ENCODE measurements at places on chromosomes 4 and X.

DNA sequence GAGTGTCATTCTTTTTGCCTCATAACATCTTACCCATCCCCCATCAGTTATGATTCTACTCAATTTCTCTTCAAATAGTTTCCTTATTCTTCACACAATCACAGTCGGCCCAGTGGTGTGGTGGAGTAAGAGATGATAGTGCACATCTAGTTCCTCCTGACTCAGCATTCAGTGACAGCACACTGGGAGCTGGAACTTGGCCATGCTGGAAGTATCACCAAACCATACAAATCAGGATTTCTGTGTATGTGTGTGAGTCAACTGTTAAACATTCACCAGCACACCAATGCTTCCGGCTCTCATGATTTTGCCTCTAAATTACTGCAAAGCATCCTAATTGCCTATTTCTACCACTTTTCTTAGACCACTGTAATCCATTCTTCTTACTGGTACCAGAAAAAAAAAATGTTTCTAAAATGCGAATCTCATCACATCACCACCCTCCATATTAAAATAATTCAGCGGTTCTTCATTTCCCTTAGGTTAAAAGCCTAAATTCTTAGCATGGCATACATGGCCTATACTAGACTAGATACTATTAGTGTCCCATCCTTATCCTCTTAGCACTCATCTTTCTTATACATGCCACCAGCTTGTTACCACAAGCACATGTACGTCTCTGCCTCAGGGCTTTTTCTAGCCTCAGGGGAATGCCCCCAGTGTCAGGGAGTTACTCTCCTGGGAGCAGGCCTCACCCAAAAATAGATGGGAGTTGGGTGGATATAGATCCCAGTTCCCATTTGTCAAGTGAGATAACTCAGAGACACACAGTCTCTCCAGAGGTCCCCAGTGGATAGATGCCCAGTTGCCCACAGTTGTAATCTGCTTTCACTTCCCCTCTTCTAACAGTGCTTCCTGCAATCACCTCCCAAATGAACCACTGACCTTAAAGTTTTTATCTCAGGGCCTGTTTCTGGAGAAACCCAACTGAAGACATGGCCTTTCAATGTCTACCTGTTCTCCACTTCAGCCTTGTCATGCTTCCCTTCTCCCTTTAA lies 49.2 kb upstream of the DDX53 start:
- no peak for DNase-seq

- no peak for DNase-seq
Measured at GRCh38 chr4:87559090-87559837, 30.1 kb upstream of the SPARCL1 start.

DNA sequence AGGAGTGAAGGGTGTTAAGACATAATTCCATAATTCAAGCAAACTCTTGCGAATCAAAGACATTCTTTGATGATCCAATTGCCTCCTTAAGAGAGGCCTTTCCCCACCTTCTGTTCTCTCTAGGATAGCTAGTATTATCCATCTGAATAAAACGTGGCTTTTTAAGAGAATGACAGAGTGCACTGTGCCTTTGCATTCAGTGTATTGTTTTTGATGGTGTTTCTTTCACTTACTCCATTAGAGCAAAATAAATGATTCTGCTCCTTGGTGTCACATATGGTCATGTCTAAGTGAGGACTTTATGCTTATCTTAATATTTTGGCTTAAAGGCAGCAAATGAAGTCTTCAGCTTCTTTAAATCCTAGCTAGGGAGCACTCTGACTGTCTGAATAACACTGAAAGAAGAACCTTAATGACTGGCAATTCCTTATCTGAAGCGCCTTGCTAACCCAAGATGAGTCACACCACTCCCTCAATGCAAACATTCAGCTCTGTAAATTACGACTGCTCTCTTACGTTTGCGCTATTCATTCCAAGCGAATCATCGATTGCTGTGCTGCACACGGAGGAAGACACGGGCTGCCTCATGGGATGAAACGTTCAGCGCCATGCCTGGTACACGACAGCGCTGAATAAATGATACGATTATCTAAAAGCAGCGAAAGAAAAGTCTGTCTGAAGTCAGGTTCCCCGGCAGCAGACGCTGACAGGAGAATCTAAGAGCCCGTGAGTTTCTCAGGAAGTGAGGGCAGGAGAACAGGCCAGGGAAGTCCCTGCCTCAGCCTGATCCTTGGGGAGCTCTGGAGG lies 35.1 kb upstream of the GEMIN8 start:
- DNase-seq: no peak

DNA sequence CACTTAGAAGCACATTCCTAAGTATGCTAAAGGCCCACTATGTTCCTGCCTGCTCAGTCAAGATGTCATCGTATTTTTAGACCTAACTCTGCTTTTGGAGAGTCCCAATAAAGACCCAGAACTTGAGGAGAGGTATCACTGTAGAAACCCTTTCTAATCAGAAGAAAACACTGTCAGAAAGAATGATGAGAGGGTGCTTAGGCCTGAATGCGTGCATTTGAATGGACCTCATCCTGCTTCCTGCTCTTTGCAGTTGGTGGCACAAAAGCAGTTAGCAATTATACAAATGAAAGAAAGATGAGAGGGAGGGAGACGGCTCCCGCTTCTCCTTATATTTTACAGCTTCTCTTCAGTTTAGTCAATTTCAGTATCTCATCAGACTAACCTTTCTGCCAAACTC lies 987.2 kb downstream of the CCSER1 start:
- DNase-seq: no peak

GRCh38 chrX:129577877-129578276 lies 37.8 kb downstream of the OCRL start:
- no peak for DNase-seq

Data from stimulated activated CD4-positive, alpha-beta T cell treated with anti-CD3 and anti-CD28 coated beads, Interleukin-4, amount 100 ng/mL, for 4 hours (primary cell).